ENCODE measurements at places on chromosomes 13 and 19. TPM values are rescaled to one million over a fixed set of nuclear protein-coding genes. Genes with fewer than 3 reads are reported as not detected.

- no peaks in the 10 kb centered on the region for H3K27me3 ChIP-seq
- H3K4me3 ChIP-seq, result peak overlapping the region; percentile 55
- no peak overlapping the region for H3K27ac ChIP-seq
- DNase-seq, result no peak
- no peaks in the 10 kb centered on the region for H3K4me1 ChIP-seq
These were observed 16.4 kb upstream of the ZNF492 start for GRCh38 chr19:22617614-22618320.

DNA sequence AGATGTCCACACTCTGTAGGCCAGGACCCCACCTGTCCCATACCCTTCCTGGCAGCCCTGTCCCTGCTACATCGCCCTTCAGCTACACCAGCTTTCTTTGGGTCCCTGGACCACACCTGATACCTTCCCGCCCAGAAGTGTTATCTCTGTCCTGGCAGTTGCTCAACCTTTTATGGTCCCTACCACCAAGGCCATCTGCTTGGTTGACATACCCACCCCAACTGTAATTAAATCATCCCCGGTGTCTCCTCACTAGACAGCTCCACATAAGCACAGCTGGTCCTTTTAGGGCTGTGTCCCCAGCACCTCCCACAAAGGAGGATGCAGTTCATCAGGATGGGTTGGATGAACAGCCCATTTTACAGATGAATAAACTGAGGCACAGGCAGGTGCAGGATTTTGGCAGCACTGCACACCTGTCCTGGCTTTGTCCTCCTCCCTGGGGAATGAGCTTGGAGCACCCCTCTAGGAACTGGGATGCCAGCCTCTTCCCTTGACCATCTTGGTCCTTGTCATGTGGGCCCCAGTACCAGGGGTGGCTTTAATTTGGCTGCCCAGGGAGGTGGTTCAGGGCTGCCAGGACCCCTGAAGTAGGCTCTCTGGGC lies 12.9 kb downstream of the NACC1 start:
- no peak for DNase-seq
- no peak overlapping the region for H3K27ac ChIP-seq
- no peaks in the 10 kb centered on the region for H3K27me3 ChIP-seq
- no peak overlapping the region for H3K4me3 ChIP-seq
- peaks cover 4% of the 10 kb centered on the region for H3K4me1 ChIP-seq

DNA sequence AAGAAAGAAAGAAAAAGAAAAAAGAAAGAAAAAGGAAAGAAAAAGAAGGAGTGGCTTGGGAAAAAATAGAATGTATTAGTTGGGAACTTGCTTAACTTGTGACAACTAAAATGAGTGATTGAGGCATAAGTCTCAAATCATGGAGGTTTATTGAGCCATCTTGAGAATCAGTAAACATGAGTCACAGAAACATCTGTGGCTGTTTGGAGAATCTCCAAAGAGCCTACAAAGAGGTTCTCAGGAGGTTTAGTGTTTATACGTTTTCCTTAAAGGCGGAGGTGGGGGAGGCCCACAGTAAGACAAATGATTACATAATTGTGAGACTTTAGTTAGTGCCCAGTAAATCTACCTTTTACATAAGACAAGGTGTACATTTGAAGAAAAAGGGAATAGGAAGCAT lies 38.6 kb downstream of the WDR87 start:
- no peak overlapping the region for H3K27ac ChIP-seq
- H3K36me3 ChIP-seq, result no peaks in the 10 kb centered on the region
- no peaks in the 10 kb centered on the region for H3K27me3 ChIP-seq
- no peak for DNase-seq
- no peaks in the 10 kb centered on the region for H3K4me1 ChIP-seq

DNA sequence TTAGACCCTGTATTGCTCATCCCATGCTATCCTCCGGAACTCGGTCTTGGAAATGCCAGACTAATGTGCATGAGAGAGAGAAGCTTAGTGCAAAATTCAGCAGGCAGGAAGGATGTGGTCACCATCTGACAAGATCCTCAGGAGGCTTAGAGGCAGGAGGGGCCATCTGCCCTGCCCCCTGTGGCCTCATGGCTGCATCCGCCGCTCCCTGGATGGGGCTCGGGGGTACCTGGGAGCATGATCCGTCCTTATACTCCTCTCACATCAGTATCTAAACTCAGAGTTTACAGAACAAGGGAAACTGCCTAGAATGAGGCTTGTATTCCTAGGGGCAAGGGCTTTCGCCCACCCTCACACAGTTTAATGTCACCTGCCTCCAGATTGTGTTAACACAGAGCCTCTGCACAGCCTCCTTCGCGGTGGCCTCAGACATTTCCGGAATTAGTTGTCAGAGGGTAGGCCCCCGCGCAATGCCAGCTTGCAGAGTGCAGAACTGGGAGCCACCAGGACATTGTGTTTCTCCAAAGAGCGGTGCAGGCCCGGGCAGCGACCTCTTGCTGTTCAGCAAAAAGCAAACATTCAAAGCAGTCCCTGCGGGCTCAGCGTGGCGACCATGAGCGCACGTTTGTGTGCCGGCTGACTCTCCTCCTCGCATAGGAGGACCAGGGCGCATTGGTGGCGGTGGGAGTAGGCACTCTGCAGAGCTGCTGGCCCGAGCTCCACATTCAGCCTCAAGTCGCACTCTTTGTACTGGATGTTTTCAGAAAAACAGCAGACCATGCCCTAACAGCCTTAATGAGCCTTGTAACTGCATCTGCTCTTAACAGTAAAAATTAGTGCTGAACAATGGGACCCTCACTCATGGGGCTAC lies 39.1 kb downstream of the GPR12 start:
- no peak for DNase-seq
- H3K4me1 ChIP-seq, result no peaks in the 10 kb centered on the region
- H3K27me3 ChIP-seq, result no peaks in the 10 kb centered on the region

- H3K4me1 ChIP-seq, result peaks cover 3% of the 10 kb centered on the region
- H3K27ac ChIP-seq, result no peak overlapping the region
- no peak overlapping the region for H3K4me3 ChIP-seq
- H3K36me3 ChIP-seq, result peaks cover 30% of the 10 kb centered on the region
- no peak for DNase-seq
These were observed 4.0 kb downstream of the RDH13 start for GRCh38 chr19:55058781-55059610.

GRCh38 chr13:25276748-25277147 lies 10.5 kb downstream of the MTMR6 start:
- H3K4me1 ChIP-seq, result no peaks in the 10 kb centered on the region
- no peak overlapping the region for H3K4me3 ChIP-seq
- no peaks in the 10 kb centered on the region for H3K27me3 ChIP-seq

DNA sequence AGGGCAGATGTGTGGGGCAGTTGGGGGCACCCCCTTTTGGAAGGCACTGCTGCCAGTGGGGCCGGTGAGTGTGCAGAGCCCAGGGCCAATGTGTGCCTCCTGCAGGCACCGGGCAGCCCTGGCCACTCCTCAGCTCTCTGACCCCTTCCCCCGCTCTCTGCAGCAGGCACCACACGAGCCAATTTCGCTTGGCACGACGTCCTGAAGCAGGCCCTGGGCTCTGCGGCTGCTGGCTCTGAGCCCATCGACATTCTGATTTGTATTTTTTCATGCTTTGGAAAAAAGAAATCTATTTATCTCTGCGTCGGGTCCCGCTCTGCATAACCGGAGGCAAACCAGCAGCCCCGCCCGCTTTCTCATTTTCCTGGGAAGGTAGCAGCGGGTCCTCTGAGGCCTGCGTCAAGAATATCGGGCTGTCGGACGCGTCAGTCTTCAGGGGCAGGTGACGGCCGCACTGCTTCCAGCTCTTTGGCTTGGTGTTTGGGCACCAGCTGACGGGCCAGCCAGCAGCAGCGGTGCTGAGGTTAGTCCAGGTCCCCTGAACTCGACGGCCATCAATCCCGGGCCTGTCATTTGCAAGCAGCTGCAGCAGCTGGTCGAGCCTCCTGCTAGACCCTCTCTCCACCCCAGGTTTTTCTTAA lies 134.3 kb downstream of the KDM4B start:
- no peaks in the 10 kb centered on the region for H3K27me3 ChIP-seq
- H3K36me3 ChIP-seq, result peaks cover 6% of the 10 kb centered on the region
- DNase-seq, result no peak
- H3K27ac ChIP-seq, result peak overlapping the region; percentile 18

DNA sequence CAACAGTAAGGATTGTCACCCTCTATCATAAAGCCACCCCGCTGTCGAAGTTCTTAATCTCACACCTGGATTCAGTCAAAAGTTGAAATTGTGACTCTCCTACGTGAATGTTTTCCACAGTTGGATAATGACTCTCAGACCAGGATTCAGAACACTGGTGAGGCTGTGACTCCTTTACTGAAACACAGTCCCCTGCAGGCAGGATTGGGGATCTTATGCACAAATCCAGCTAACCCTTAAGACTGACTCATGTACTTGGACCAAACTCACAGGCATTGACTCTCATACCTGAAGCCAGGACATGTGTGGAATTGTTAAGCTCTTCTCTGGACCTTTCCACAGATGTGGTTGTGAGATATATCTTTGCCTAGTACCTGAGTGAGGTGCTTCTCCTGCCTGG lies 46.8 kb downstream of the ZNF85 start:
- H3K27ac ChIP-seq, result no peak overlapping the region
- H3K36me3 ChIP-seq, result no peaks in the 10 kb centered on the region
- no peaks in the 10 kb centered on the region for H3K4me1 ChIP-seq
- H3K4me3 ChIP-seq, result no peak overlapping the region

GRCh38 chr19:48877855-48878195 lies 5.6 kb downstream of the PPP1R15A start:
- H3K4me1 ChIP-seq, result peaks cover 44% of the 10 kb centered on the region
- peaks cover 40% of the 10 kb centered on the region for H3K36me3 ChIP-seq
- H3K4me3 ChIP-seq, result peak overlapping the region; percentile 25
- no peaks in the 10 kb centered on the region for H3K27me3 ChIP-seq
- H3K27ac ChIP-seq, result peak overlapping the region; percentile 69

DNA sequence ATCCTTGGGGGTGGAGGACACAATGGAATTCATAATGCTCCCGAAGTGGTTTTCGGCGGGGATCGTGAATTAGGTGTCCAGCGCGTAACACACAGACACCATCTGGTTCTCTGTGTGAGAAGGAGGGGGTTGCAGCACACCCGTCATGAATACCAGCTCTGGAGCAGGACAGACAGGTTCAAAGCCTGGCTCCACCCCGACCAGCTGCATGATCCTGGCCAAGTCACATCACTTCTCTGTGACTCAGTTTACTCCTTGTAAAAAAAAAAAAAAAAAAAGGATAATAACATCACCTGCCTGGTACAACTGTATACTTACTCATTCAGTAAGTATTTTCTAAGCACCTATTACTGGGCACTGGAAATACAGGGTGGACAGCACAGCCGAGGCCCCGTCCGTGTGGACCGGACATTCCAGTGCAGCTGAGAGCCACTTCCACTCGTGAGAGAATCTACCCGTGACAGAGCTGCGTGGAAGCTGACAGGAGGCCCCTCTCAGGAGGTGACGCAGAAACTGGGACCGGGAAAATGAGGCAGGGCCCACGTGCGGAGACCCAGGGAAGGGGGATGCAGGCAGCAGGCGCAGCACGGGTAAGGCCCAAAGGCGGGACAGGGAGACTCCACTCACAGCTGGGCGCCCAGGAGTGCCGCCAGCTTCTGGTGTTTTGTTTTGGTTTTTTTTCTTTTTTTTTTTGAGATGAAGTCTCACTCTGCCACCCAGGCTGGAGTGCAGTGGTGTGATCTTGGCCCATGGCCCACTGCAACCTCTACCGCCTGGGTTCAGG lies 12.0 kb downstream of the RDH13 start:
- DNase-seq, result no peak
- no peak overlapping the region for H3K27ac ChIP-seq
- no peak overlapping the region for H3K4me3 ChIP-seq
- peaks cover 53% of the 10 kb centered on the region for H3K36me3 ChIP-seq
- H3K27me3 ChIP-seq, result no peaks in the 10 kb centered on the region
- H3K4me1 ChIP-seq, result no peaks in the 10 kb centered on the region

GRCh38 chr19:46530636-46531035 lies 35.0 kb upstream of the PNMA8B start:
- H3K36me3 ChIP-seq, result no peaks in the 10 kb centered on the region
- DNase-seq, result no peak
- H3K27ac ChIP-seq, result no peak overlapping the region
- peaks cover 3% of the 10 kb centered on the region for H3K4me1 ChIP-seq

DNA sequence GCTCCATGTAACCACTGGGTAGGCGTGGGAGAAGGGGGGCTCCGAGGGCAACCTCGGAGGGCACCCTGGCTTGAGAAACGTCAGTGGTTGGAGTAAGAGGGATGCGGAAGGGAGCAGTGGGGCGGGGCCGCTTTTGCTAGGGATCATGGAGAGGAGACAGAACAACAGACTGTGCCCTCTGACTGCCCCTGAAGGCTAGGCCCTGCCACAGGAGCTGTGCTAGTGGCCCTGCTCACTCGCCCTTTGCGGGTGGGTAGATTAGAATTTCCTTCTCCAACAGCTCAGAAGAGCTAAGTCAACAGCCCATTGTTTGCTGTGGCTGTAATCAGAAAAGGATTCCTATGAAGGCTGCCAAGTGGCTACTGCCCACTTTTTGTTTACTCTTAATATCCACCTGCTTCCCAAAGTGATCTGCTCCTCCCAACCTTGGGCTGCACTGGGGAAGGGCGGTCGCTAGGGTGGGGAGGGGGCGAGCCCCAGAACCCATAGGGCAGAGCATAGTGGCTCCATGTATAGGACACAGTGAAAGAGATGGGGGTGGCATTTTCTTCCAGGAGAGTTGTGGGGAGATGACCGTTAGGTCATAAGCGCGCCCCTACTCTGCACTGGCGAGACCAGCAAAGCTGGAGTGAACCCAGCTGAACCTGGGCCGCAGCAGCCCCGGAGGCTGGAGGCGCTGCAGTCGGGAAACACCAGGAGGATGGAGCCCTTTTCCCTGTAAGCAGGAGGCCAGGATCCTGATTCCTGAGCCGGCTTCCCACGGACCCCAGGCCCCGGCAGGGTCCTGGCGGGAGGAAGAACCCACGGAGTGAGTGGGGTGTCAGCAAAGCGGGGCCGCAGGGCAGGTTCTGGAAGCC lies 1.9 kb upstream of the C1QTNF9 start:
- H3K36me3 ChIP-seq, result no peaks in the 10 kb centered on the region
- no peaks in the 10 kb centered on the region for H3K27me3 ChIP-seq
- no peak for DNase-seq

GRCh38 chr19:8240274-8241229 lies 31.4 kb downstream of the CERS4 start:
- H3K36me3 ChIP-seq, result no peaks in the 10 kb centered on the region
- DNase-seq, result peak; percentile 47
- H3K27me3 ChIP-seq, result no peaks in the 10 kb centered on the region
- H3K4me3 ChIP-seq, result peak overlapping the region; percentile 50
- no peak overlapping the region for H3K27ac ChIP-seq
- peaks cover 19% of the 10 kb centered on the region for H3K4me1 ChIP-seq

DNA sequence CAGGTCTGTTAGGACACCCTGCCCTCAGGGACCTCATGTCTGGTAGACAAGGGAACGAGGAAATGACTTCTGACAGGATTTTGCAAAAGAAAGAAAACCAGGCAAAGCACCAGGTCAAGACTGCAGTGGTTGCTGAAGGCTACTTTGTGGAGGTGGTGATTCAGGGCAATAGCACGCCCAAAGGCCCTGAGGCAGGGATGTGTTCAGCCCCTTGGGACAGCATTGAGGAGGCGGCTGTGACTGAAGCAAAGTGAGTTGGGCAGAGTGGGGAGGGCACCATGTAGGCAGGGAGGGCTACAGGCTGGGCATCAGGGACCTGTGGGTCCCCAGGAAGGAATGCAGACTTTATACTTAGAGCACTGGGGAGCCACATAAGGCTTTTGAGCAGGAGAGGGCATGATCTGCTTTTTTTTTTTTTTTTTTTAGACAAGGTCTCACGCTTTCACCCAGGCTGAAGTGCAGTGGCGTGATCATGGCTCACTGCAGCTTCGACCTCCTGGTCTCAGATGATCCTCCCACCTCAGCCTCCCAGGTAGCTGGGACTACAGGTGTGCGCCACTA lies 10.8 kb upstream of the HOMER3 start:
- no peak for DNase-seq
- no peak overlapping the region for H3K27ac ChIP-seq
- no peaks in the 10 kb centered on the region for H3K27me3 ChIP-seq
- H3K36me3 ChIP-seq, result no peaks in the 10 kb centered on the region

DPP9 gene
- total RNA-seq, result 73.8 TPM

CAPS gene
- total RNA-seq, result 8.5 TPM

NKPD1 gene
- total RNA-seq, result 0.81 TPM
